ENCODE measurements at places on chromosomes 16 and 17. TPM values are rescaled to one million over a fixed set of nuclear protein-coding genes. Genes with fewer than 3 reads are reported as not detected.

CMTM1 gene
- 1.8 TPM for total RNA-seq

NOG gene
- total RNA-seq: 1.1 TPM

FASN gene
- total RNA-seq: 142 TPM

SPATA32 gene
- 0.21 TPM for total RNA-seq

ZNF652 gene
- total RNA-seq: 8.4 TPM

FOXK2 gene
- 50.3 TPM for total RNA-seq

SAMD14 gene
- total RNA-seq: 0.24 TPM

TEKT1 gene
- total RNA-seq: not detected

Measured in A549 treated with DMSO at 1 μM for 4 hours (cell line).